ENCODE measurements at places on chromosomes 11 and 22.
A peak's percentile ranks its signal among the peaks of the same experiment; 100 is the strongest.

GRCh38 chr11:109808569-109808968, 284.6 kb upstream of the ZC3H12C start:
- DNase-seq: peak; percentile 41

GRCh38 chr22:31150615-31151014, 9.4 kb upstream of the RNF185 start:
- no peak for DNase-seq

DNA sequence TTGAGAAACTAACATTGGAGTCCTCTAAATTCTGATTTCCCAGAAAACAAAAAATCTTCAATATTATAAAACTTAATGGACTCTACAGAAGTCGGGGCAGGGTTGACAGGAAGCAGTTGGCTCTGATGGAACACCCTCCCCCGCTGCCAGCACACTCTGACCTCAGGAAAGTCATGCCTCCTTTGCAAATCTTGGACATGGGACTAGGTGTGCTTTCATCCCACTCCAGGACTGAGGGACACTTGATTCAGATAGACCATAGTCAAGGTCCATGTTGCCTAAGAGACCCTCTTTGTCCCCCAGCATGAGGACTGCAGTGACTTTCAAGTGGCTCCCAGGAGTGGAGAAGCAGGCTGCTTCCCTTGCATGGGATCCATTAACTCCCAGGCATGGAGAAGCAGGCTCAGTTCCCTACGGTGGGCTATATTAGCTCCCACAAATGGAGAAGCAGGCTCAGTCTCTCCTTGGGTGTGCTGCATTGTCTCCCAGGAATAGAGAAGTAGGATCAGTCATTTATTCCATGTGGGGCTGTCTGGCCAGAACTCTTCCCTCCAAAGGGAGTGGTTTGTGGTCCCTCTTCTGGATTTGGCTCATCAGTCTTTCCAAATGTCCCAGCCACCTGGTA, 38.3 kb downstream of the C22orf31 start:
- DNase-seq: no peak

DNA sequence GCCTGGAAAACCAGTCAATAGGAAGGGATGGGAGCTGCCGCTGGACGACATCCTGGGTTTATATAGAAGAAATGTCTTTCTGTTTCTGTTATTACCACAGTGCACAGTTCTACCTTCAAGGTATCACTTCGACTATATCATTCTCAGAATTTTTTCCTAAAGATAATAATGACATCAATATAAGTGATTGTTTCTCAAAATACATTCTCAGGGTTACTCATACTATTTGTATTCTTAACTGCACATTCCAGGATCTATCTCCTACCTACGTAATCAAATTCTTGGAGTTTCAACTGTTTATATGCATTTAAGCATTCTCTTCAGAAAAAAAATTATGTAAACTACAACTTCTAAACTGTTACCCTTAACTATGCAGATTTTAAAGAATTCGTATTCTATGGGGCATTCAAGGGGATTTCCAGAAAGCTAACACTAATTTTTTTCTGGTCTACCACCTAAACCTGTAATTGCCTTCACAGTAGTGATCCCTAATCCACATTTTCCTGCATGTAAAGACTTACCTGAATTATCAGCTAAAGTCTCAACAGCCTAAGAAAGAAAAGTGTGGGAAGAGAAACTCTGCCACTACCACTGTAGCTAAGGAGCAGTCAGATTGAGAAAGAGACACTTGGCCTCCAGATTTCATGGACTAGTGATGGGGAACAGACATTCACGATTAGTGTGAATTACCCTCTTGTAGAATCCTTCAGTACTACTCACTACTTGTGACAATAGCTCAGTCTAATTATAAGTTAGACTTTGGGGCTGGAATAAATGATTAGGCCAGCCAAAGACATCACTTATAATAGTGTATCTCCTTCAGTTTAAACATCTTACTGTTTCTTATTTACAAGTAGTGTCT, at the start of gene OR51B5:
TSS of gene OR51B5 (minus strand) at position 51 of the 862 bp plus-strand sequence. CDS start at position 51, 0 bp downstream.
- peak; percentile 46 for DNase-seq

DNA sequence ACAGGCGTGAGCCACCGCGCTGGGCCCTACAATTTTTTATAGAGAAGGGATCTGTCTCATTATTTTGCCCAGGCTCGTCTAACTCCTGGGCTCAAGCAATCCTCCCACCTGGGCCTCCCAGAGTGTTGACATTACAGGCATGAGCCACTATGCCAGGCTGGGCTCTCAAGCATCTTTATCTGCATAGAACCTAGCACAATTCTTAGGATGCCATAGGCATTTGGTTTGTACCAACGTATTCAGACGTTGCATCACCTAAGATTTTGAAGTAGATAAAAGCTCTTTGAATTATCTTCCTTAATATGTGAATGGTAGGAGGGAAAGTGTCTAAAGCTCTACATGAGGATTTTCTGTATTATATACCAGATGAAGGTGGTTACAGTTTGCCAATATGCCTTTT, 30.5 kb downstream of the RTN3 start:
- DNase-seq: no peak

DNA sequence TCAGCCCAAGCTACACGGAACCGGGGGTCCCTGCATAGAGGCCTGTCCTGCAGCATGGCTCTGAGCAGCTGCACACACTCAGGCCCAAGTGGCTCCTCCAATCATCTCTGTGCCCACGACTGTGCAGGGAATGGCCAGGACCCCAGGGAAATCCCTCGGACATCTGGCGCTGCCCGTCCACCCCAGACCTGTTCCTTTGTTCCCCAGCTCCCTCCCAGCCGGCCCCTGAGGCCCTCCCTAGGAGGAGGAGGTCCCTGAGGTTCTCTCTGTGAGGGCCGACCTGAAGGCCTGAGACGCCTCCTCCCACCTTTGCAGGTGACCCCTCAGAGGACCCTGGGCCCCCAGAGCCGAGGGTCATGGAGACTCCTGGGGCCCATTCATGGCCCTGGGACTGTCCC, 1.1 kb downstream of the MLC1 start:
- no peak for DNase-seq

GRCh38 chr11:116173941-116174911, 598.6 kb downstream of the BUD13 start:
- DNase-seq: no peak

GRCh38 chr22:27041745-27042310, 384.4 kb downstream of the MIAT start:
- DNase-seq: no peak

GRCh38 chr11:37141707-37142106, 543.7 kb upstream of the RAG2 start:
- DNase-seq: peak; percentile 2

GRCh38 chr11:7348432-7349304, 97.0 kb downstream of the SYT9 start:
- DNase-seq: no peak

DNA sequence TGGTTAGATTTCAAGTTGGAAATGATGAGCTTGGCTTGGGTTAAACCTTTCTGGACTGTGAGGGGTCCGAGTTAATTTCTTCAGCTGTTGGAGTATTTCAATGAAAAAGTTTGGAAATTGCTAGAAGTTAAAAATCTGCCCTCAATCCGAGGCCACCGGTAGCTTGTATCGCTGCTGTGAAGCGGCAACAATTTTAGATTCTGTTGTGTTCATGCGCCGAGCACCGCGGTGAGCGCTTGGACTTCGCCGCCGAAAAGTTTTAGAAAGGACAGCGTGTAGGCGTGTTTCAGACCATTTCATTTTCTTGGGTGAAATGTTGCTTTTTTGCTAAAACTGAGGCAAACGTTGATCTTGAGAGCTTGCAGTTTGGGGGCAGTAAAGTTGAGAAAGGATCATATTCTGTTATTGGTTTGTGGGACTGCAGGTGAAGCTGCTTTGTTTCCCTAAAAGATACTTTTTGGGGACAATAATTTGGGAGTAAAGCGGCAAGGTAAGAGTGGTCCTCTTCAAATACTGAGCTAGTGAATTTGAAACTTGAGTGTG, 928 bp downstream of the FBXO7 start:
- DNase-seq: peak; percentile 56

DNA sequence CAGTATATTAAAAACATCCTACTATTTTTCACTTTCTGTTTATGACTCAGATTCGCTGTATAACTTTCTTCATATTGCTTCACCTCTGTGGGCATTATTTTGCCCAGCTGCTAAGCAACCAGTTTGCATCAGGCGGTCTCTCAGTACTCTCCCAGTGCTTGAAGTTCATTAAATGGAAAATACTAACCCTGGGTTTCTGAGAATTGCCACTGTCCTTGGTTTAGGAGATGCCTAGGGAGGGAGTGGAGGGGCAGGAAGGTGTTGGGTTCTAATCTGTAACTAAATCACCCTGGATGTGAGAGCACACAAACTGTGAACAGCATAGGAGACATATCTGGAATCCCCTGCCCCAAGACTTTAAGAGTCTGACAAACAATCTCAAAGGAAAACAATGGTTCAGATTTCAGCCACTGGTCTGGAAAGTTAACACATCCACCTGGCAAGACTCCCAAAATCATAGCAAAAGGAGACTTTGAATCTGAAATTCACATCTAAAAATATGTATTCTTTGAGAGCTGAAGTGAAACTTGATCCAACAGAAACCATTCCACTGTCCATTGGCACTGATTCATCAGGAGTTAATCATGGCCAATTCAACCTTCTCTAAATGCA, 540.0 kb downstream of the SOX6 start:
- DNase-seq: peak; percentile 64

- DNase-seq: no peak
These were observed 13.3 kb downstream of the GGTLC2 start for GRCh38 chr22:22657712-22658111.

DNA sequence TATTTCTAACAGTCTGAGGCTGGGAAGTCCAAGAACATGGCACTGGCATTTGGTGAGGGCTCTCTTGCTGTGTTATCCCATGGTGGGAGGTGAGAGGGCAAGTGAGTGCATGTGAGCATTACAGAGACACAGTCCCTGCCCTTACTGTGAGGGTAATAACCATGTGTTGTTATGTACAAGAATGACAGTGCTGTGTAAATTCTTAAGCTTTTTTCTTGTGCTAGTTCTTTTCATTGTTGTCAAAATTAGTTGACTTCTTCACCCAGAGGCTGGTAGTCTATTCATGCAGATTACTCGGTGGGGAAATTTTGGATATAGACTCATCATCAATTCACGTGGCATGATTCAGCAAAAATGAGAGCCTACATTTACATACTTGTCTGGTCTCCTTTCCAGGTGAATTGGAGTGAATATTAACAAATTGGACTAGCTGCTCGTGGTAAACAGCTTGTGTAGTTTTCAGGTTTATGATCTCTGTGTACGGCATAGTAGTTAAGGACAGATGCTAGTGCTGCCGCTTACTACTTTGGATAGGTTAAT, 49.3 kb downstream of the ATXN10 start:
- DNase-seq: no peak

DNA sequence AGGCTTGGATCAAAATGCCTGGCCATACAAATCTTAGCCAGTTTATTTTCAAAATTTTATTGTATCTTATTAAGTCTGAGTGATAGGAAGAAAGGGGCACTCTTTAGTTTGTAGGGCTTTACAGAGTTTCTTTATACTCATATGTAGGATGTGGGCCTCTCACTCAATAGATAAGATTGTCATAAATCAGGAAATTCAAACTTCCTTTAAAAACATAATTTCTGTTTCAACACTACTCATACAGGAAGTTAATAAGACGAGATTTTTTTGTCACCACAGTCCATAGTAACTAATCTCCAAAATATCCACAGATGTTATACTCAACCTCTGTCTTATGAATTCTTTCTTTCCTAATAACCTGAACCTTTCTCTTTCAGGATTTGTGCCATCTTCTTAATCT, 13.3 kb upstream of the OR56B4 start:
- DNase-seq: no peak

DNA sequence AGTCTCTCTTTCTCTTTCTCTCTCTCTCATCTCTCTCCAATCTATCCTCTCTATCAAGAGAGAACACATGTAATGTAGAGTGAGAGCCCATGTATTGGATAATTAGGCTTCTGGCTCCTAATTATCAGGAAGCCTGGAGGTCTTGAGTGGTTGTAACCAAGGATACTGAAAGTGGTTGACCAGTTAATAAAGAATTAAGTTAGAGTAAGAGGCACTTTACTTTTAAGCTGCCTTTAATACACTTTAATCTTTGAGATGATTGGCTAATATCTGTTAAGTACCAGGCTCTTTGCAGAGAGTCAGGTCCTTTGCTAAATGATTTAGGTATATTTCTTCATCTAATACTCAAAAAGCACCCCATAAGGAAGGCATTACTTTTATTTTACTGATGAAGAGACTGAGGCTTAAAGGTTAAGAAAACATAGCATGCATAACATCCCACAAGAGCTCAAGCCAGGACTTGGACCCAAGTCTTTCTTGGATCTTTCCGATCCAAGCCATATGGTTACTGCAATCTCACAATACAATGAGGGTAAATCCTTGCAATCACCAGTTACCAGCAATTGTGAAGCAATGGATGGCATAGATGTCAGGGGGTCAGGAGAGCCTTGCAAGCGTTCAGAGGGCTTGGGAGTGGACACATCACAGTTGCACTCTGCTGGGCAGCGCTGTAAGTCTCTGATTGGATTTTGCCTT, 22.1 kb downstream of the CD44 start:
- DNase-seq: no peak

GRCh38 chr11:46116007-46116711, 5.1 kb downstream of the PHF21A start:
- no peak for DNase-seq

DNA sequence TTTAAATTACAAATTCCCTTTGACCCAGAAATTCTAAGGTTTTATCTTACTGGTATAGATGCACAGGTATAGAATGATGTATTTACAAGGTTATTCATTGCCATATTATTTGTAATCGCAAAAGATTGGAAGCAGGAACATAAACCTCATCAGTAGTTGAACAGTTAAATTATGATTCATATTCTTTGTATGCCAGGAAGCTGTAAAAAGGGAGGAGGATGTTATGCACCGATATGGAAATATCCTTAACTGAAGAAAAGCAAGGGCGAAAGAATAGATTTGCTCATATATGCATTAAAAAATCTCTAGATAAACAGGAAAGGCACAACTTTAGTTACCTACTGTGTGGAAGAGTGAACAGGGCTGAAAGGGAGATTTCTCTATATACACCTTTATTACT, 36.7 kb downstream of the PPFIA1 start:
- DNase-seq: peak; percentile 35

All from EL (cell line).